ENCODE measurements at places on chromosomes 6 and 20. TPM values are rescaled to one million over a fixed set of nuclear protein-coding genes. Genes with fewer than 3 reads are reported as not detected.

DNA sequence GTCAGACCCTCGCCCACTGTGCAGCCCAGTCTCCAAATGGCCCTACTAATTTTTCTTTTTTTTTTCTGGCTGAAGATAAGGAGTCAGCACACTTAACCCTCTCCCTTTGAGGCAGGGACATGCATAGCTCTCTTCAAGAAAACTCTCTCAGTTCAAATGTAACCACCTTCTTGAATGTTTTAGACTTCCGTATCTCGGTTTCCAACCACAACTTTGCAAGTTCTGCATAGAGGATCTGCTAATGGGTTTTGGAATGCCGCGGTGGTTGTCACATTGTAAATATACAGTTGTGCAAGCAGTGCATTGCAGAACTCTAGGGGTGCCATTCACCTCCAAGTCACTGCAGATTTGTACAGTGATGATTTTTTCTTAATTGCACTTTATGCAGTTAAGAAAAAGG lies 59.4 kb upstream of the SLC35B3 start:
- H3K4me3 ChIP-seq, result no peak overlapping the region
- H3K27me3 ChIP-seq, result no peaks in the 10 kb centered on the region
- no peaks in the 10 kb centered on the region for H3K4me1 ChIP-seq

DNA sequence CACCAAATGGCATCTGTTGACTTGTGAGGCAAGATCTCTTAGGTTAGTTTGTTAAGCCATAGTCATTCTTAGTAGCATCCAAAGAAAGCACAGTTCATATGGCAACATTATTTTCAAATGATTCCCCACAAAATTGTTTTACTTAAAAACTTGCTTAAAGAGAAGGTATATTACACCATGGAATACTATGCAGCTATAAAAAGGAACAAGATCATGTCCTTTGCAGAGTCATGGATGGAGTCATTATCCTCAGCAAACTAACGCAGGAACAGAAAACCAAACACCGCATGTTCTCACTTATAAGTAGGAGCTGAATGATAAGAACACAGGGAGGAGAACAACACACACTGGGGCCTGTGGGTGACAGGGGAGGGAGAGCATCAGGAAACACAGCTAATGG lies 10.9 kb upstream of the DSE start:
- H3K36me3 ChIP-seq, result no peaks in the 10 kb centered on the region
- H3K27me3 ChIP-seq, result no peaks in the 10 kb centered on the region
- no peak overlapping the region for H3K27ac ChIP-seq
- H3K4me3 ChIP-seq, result no peak overlapping the region

DNA sequence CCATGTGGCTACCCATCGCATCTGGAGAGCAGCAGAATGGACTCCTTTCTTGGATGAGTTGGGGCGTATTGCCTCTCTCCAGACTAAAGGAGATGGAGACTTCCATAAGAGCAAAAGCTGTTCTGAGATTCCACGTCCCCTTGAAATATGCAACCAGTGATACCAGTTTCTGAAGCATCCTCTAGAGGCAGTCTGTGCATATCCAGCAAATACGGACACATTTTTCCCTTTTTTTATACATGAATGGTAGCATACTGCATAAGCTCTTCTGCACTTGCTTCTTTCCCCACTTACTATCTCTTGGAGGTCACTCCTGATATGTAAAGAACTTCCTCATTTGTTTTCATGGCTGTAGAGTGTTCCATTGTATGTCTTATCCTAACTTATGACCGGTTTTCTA lies 34.6 kb downstream of the TAF8 start:
- H3K36me3 ChIP-seq, result no peaks in the 10 kb centered on the region
- no peak overlapping the region for H3K4me3 ChIP-seq
- no peaks in the 10 kb centered on the region for H3K27me3 ChIP-seq
- H3K4me1 ChIP-seq, result no peaks in the 10 kb centered on the region

DNA sequence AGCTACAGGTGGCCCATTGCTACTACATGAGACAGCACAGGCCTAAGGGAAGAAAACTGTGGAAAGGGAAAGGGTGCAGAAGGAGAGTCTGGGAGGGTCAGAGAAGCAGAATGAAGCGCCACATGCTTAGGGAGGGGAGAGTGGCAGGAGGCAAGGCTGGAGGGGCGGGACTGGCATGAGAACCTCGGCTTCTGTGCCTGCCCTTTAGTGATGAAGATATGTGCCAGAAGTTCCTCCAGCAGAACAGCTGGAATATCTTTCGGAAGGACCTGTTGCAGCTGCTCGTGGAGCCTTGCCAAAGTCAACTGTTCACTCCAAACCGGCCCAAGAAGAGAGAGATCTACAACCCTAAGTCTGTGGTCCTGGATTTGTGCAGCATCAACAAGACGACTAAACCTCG lies 61.8 kb downstream of the CNBD2 start:
- H3K4me1 ChIP-seq, result no peaks in the 10 kb centered on the region
- no peak for DNase-seq
- H3K4me3 ChIP-seq, result no peak overlapping the region

GRCh38 chr6:156660389-156660788 lies 116.8 kb upstream of the ARID1B start:
- H3K27me3 ChIP-seq, result no peaks in the 10 kb centered on the region
- H3K4me3 ChIP-seq, result no peak overlapping the region
- no peak overlapping the region for H3K27ac ChIP-seq
- no peak for DNase-seq
- no peaks in the 10 kb centered on the region for H3K36me3 ChIP-seq

GRCh38 chr6:36040958-36041357 lies 13.3 kb downstream of the MAPK14 start:
- H3K36me3 ChIP-seq, result no peaks in the 10 kb centered on the region
- H3K27me3 ChIP-seq, result no peaks in the 10 kb centered on the region
- H3K4me3 ChIP-seq, result no peak overlapping the region
- H3K4me1 ChIP-seq, result peaks cover 35% of the 10 kb centered on the region
- H3K27ac ChIP-seq, result no peak overlapping the region
- DNase-seq, result no peak

DNA sequence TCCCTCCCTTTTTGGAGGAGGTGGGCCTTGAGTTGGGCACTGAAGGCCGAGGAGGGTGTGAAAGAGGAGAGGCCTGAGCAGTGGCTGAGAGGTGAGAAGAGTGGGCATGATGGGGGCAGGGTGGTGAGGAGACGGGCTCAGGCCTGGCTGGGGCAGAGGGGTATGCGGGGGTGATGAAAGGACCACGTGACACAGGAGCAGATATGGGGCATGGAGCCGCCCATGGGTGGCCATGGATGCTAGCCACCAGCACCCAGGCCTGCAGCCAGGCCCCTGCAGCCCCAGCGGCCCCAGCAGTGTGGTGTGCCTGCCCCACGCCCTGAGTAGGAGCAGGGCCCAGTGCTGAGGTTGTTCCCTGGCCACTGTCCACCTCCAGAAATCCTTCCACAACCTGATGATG lies 26.5 kb downstream of the UQCC2 start:
- DNase-seq, result no peak
- H3K4me3 ChIP-seq, result no peak overlapping the region
- H3K27me3 ChIP-seq, result no peaks in the 10 kb centered on the region
- H3K27ac ChIP-seq, result no peak overlapping the region
- H3K4me1 ChIP-seq, result no peaks in the 10 kb centered on the region

Gene LCA5
- total RNA-seq, result 3.6 TPM

Data from esophagus squamous epithelium (tissue), 5 donors.